ENCODE measurements at places on chromosomes 2 and 18.

GRCh38 chr18:10201659-10202058 lies 252.8 kb upstream of the APCDD1 start:
- DNase-seq, result no peak

GRCh38 chr2:9808334-9809063 lies 34.8 kb upstream of the TAF1B start:
- no peak for DNase-seq

DNA sequence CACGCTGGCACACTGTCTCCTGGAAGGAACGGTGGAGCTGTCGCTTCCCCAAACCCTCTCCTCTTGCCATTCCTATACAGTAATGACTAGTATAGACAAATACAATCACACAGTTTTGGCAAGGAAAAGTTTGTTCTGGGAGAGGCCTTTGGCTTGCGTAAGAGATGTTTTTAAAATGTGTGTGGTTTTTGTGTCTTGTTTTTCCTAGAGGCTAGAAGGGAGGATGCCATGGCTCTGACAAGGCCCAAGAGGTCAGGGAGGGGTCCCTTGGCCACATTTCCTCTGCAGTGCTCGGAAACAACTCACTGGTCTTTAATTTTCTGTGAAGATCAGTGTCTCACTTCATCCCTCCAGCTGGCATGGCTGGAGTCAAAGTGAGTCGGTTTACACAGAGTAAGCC lies 195.9 kb downstream of the SH3RF3 start:
- DNase-seq, result no peak

DNA sequence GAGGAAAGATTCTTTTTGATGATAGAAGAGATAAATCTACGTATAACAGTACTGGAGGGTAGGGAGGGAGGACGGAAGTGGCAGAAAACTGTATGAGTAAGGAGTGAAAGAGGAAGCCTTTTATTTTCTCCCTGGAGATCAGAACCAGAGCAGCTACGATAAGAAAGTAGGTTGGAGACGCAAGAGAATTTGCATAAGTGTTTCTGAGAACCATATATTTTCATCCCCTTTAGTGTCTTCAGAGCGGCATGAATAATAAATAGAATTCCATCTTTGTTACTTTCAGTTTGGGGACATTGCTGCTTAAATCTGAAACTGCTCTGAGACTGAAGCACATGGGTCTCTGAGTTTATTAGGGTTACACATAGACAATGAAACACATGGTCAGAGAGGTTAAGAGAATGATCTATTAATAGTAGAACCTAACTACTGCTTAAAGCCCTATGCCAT lies 230.2 kb upstream of the TNP1 start:
- DNase-seq, result no peak

- no peak for DNase-seq
These were observed 52.5 kb upstream of the GPR17 start for GRCh38 chr2:127593228-127594115.

DNA sequence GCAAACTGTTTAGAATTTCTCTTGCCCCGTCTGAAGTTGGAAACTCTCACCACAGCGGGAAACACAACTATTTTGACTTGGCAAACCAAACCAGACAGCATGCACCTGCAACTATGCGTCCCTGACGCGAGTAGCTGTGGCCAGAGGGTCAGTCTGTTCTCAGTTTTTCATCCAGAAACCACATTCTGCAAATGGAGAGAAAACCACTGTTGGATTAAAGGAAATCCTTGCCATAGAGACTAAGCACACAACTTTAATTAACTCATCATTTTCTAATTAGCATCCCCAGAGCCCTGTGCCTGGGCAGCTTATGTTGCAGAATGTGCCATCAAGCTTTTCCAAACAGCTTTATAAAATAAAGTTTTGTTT lies 415.7 kb upstream of the TCF4 start:
- DNase-seq, result no peak

GRCh38 chr2:57190007-57190406 lies 856.6 kb upstream of the VRK2 start:
- DNase-seq, result no peak

DNA sequence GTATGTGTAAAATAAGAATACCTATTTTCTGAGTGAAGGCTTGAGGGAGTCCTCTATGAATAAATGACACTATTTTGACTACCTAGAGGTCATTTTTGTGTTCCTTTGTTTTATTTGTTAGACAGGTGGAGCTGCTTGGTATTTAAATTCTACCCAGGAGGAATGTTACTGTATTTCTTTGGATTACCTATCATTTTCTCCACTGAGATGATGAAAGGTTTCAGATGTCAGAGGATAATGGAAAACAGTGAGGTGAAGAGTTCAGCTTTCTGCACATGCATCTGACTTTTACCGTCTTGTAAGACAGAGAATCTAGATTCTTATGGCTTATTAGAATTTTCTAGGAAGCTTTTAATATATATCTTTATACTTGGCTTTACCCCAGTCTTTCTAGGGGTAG lies 689.8 kb upstream of the NXPH2 start:
- no peak for DNase-seq

DNA sequence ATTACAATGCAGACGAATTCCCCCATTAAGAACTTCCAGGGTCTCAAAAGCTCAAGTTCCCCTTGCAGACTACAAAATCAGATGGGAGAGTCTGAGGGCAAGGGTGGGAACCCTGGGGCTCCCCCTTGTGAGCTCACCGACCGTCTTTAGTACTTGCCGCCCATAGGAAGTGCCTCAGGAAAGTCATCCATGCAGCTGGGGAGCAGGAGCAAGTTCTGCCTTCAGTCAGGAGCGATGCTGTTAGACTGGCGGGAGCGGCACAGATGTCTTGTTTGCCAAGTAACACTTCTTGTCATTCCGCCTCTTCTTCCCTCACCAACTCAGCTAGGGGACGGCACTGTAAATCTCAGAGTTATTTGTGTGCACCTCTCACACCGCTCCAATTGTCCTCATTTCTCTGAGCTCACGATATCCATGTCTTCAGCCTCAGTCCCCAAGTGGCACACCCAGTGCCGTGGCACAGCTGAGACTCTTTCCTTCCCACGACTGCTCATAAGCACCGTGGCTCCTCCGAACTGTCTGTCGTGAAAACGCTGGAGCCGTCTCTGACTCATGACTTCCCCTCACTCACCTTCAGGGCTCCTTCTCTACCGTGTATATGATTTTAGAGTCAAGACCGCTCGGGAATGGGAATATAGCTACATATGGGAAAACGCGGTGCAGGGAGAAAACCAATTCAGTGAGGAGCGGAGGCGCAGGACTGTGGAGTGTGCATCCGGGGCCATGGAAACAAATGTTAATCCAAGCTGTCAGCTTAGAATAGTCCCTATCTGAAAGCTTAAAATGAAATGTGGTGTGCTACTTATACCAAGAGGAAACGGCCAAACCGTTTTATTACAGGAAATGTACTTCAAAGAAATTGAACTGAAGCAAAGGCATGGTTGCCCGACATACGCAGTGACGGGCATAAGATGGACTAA lies 34.0 kb downstream of the UXS1 start:
- no peak for DNase-seq

GRCh38 chr2:221896505-221897151 lies 324.5 kb upstream of the EPHA4 start:
- DNase-seq, result no peak

GRCh38 chr18:46868169-46868921 lies 49.0 kb downstream of the PIAS2 start:
- no peak for DNase-seq

DNA sequence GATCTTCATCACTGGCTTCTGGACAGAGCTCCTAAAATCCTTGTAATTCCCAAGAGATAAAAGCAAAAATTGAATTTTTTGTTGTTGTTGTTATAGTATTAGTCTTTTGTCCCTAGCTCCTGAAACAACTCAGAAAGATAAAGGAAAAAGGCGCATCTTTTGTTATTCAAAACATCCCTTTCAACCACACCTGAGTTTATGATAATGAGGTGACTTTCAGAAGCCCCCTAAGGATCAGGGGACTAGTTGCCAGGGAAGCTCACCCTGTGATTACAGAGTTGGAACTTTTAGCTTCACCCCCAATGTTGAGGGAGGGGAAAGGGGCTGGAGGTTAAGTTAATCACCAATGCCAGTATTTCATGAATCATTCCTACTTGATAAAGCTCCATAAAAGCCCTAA lies 10.3 kb upstream of the CERKL start:
- DNase-seq, result no peak

DNA sequence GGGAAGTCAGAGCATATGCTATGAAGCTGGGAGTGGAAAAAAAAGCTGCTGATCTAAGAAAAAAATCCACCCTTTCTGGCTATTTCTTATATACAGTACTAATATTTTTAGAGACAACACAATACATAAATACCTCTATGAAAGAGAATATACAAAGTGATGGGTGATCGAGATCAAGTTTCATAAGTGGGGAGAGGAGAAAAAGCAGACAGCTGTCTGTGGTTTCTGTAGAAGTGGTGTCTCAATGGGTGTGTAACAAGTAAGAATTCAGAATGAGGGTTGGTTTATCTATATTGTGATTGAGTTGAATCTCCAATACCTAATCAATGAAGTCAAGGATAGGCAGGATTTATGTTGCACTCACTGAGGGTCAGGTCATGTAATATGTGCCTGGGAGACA lies 191.0 kb downstream of the HNMT start:
- DNase-seq, result no peak

DNA sequence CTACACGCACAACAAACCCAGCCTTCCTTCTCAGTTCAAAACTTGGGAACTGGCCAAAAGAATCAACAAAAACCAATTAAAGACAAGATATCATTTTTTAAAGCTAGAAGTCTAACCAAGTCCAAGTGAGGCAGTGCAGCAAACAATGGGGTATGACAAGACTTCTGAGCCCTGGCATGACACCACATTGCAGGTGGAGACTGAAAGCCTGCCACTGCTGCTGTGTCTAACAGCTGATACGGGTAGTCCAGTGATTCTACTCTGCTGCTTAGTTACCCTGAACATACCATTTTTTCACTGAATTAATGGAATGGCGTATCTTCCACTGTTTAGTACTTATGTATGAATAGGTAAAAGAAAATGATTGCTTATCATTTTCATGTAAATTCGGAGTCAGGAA lies 47.4 kb upstream of the KIDINS220 start:
- no peak for DNase-seq

DNA sequence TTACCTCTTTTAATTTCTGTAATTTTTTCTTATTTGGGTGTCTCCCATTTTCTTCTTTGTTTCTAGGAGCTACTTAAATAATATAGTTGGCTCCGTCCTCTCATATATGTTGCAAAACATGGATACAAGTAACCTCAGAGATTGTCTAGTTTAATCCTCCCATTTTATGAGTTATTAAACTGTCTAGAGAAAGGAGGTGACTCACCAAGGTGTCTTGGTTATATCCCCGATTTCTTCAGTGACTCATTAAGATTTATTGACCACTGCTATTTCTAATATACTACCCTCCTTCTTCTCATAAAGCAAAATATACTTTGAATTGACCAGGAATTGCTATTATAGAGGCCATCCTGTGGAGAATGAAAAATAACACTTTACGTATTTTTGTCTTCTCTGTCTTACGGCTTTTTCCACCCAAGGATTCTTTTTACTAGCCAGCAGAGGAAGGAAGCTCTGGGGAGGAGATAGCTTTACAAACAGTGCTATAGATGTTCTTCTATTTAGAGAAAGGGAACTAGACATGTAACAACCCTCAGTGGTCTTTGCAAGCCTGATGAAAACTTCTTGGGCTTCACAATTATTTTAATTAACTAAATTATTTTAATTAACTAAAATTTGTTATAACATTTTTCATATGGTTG lies 300.4 kb upstream of the TNP1 start:
- DNase-seq, result no peak

DNA sequence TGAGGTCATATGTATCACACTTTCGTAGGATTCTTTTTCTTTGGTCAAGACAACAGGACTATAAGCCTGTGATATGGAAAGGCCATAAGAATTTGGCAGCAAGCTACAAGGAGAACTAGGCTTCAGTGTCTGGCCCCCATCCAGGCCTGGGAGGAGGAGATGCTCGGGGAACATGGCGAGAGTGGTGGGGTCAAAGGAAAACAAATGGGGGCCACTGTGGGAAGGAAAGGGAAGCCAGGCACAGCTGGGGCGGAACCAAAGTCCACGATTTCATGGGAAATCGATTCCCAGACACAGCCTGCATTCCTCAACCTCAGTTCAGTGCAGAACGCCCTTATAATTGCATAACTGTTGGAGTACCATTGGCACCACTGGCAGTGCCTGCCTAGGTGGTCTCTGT lies 58.2 kb downstream of the MBP start:
- DNase-seq, result no peak

DNA sequence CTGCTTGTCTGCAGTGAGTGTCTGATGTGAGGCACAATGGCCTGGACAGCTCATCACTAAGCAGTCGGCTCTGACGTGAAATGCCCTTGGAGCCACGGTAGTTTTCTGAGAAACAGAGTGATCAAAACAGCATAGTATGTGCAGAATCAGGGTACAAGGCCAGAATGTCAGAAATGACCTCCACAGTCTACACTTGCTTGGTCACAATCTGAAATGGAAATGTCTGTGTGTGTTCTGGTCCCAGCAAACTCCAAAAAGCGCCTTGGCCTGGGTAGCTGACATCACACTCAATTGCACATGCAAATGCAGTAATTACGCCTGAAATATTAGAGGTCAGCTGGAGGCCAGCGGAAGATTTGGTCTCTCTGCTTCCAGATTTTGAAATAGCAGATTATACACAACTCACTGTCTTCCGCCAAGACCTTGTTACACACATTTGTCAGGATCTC lies 95.4 kb downstream of the CTAGE1 start:
- DNase-seq, result no peak

GRCh38 chr2:205680067-205680466 lies 2.2 kb upstream of the NRP2 start:
- DNase-seq, result peak; percentile 21

- DNase-seq, result no peak
These were observed 1389.1 kb upstream of the TMEFF2 start for GRCh38 chr2:193583638-193584400.

- DNase-seq, result no peak
These were observed 416.5 kb upstream of the GYPC start for GRCh38 chr2:126239320-126239955.

DNA sequence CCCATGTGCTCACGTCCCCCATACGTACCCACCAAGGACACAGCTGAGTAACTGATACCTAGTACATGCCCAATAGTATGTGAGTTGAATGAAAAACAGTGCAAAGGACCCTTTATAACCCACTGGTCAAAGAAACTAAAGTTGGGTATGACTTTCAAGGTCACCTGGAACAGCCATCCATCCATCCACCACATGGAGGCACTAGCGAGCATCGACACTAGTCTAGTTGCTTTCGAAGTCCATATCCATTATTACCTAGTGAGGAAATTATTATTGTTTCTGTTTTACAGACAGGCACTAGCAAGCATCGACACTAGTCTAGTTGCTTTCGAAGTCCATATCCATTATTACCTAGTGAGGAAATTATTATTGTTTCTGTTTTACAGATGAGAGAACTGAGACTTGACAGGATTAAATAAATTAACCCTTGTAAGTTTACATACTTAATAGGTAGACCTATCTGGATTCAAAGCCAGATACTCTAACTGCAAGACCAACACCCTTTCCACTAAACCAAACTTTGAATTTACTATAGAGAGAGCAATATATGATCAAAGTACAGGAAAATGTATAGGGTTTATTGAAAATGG lies 233.7 kb downstream of the METTL4 start:
- DNase-seq, result peak; percentile 17

GRCh38 chr2:190693533-190694232 lies 44.8 kb downstream of the NAB1 start:
- no peak for DNase-seq

All from stimulated activated CD4-positive, alpha-beta T cell treated with anti-CD3 and anti-CD28 coated beads, Interleukin-1b, Interleukin-23, amount 100 ng/mL, for 24 hours (primary cell).